DMS 273 treated with DMSO at 0.1 percent for 48 hours (cell line): ENCODE measurements at places on chromosomes 16 and 17.

GRCh38 chr16:20023190-20023589 is 50.5 kb downstream of the GPR139 start:
- DNase-seq: no peak

DNA sequence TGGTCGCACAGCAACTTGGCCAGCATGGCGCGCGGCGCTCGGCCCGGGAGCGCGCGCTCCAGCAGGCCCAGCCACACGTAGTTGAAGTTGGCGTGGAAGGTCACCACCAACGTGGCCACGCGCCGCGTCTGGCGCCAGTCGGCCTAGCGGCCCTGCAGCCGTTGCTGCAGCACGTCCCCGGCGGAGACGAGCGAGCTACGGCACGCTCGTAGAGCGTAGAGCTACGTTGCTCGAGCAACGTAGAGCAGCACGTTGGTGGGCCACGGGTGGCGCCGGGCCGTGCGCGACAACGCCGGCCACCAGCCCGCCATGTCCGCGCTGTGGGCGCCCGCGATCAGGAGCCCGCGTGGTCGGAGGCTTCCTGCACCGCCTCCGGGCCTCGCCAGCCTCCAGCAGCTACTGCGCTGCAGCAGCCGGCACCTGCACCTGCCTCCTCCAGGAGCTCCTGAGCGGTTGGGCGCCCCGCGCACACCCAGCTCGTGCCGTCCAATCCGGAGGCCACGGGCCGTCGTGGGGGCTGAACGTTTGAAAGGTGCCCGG is 13.4 kb upstream of the SULT1A1 start:
- DNase-seq: no peak

DNA sequence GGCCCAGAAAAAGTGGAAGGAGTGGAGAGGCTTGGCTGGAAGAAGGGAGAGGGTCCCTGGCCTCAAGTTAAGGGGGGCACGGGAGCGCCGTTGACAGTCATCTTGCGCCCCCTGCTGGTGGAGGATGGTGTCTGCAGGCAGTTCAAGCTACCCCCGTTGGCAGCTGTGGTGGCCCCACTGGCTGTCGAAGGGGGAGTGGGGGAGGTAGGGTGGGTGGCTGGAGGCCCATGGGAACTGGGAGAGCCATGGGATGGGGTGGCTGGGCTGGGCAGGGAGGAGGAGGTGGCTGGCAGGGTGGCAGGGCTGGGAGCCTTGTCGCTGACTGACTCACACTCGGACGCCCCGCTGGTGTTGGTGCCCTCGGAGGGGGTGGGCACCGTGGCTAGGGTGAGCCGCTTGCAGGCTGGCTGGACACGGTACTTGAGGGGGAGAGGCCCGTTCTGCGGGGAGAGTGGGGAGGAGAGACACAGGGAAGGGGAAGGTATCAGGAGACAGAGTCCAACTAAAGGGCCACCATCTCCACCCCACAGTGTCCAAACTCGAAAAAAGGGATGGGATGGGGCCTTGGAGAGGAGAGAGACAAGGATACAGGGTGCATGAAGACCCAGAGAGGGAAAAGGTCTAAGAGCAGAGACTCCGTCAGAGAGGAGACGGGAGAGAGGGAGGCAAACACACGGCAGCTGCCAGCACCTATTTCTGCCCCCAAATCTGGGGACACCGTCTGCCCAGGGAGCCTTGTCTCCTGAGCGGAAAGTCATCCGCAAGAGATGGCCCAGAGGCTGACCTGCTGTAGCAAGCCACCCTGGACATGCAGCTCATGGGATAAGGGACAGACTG is 5.2 kb downstream of the CISD3 start:
- DNase-seq: no peak

DNA sequence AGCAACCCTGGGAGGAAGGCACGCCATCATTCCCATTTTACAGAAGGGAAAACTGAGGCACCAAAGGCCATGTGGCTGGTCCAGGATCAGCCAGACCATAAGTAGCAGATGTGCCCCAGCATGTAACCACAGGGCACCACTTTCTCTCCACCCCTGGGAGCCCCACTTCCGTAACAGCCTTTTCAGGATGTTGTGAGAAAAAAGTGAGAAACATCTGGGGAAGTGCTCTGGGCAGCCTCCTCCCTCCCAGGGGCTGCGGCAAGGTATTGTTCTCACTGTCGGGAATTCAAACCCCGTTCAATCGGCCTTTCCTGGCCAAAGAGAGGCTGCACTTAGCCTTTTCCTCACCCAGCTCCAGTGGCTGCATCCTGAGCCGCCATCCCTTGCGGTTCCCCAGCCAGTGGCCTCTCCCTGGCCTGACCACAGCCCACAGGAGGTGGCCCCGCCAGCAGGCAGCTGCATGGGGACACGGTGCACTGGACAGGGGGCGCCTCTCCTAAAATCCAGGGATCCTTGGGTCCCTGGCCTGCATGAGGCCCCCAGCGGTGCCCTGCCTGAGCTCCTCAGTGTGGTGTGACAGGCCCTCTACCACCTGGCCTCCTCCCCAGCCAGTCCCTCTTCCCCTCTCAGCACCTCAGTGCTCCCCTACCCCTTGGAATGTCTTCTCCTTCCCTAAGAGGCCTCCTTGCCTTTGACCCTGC is 5.7 kb upstream of the CDH5 start:
- DNase-seq: no peak

- no peak for DNase-seq
These were observed 196.7 kb upstream of the FOXF1 start for GRCh38 chr16:86313631-86314030.

DNA sequence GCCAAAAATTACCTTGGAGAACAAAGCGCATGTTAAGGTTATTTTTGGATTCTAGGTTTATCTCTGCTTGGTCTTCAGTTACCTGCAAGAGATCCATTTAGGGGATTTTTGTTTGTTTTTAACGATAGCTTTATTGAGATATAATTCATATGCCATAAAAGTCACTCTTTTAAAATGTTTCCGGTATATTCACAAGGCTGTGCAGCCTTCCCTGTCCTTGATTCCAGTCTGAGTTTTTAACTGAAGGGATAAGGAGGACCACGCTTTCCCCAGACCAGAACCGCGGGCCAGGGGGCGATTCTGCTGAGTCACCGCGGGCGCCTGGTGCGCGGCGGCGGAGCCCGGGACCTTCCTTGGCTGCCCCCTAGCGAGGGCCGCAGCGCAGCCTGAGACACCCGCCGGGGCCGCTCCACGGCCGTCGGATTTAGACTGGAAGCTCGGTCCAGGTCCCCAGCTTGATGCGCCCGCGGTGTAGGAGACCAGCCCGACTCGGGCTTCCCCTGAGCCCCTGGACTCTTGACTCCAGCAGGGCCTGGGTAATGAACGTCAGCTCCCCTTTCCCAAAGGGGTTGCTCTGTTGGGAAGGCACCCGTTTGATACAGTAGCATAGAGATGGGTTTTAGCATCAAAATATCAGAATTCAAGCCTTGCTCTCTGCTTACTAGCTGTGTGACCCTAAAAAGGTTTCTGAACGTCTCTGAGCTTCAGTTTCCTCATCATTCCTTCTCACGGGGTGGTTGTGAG is 50.0 kb upstream of the STH start:
- no peak for DNase-seq

DNA sequence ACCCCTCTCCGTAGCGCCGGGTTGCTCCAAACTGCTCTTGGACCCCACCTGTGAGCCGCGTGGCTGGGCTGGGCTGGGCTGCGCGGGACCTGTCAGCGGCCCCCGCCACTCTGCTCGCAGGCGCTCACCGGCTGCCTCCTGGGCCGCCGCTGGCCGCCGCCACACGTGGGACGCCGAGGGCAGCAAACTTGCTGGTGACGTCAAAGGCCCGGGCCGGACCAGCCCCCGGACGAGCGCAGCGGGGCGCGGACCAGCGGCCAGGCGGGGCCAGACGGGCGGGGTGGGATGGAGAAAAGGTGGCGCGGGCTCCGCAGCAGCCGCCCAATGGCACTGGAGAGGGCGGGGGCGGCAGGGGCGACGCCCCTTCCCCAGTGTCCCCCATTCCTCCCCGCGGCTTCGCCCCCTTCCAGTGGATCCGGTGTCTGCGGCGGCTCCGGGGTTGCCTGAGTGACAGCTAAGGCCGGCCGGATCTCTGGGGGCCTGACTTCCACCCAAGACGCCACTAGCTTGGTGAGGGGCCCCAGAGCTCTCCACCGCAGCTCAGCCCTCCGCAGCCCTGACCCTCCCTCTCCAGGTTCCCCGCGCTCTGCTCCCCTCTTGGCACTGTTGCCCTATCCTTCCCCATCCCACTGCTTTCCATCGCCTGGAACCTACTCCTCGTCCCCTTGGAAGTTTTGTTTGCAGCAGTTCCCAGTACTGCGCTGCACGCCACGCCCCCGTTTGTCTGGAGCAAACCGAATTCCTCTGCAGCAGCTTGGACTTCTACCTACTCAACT is at the start of gene HS3ST3A1:
TSS of gene HS3ST3A1 (minus strand) at position 154 of the 776 bp plus-strand sequence. CDS start 800 bp downstream, outside the sequence.
- no peak for DNase-seq

DNA sequence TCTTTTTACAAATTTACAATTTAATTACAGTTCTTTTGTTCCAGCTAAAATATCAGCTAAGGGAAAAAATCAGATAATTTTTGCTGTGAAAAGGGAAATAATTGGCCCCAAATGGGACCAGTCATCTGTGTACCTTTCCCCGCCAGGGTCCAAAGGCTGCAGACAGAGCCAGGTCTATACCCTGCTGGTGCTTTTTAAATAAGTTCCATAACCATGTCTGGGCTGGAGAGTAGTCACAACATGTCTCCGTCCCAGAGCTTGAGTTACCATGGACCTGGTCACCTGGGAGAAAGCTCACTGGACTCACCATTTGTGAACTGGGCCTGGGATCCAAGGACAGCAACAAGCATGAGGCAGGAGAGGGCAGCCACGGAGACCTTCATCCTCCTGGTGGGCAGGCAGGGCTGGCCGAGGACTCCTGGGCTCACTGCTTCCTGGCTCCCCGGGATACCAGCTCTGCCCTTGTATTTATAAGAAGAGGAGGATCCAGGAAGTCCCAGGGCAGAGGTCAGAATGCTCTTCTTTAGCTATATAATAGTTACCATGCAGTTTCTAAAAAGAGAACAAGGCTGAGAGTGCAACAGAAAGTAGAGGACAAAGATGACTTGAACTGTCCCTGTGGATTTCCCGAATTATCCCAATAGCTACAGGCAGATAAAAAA is at the start of gene CCL15:
TSS of gene CCL15 (minus strand) at position 444 of the 662 bp plus-strand sequence. CDS start at position 383, 61 bp downstream.
- DNase-seq: no peak

DNA sequence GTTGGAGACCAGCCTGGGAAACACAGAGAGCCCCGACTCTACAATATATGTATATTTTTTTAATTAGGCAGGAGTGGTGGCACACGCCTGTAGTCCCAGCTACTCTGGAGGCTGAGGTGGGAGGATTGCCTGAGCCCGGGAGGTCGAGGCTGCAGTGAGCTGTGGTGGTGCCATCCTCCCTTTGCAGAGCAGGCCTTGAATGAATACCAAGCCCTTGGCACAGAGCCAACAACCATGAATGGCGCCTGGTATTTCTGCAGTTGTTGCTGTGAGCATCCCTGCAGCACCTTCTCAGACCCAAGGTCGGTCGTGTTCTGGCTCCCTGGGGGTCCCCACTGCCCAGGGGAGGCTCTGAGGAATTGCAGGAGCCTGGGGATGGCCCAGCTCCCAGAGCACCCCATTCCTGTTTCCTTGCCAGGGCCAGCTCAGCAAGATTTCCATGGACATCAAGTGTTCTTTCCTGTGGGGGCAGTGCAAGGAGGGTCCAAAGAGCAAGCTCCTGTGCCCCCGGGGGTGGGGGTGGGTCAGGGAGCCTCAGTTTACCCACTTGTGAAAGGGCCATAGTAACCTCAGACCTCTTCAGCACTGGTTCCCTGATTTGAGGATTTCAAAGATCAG is 25.6 kb upstream of the RMI2 start:
- no peak for DNase-seq

- no peak for DNase-seq
These were observed 44.0 kb upstream of the ABCC11 start for GRCh38 chr16:48291303-48291702.

DNA sequence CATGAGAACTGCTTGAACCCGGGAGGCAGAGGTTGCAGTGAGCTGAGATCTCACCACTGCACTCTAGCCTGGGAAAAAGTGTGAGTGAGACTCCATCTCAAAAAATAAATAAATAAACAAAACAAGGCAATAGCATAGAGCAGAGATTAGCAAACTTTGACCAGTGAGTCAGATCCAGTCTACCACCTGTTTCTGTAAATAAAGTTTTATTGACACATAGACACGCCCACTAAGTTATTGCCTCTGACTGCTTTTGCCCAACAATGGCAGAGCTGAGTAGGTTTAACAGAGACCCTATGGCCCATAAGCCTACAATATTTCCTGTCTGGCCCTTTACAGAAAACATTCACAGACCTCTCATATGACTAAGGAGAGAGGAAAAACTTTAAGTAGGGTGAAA is 44.3 kb downstream of the XYLT1 start:
- DNase-seq: no peak

DNA sequence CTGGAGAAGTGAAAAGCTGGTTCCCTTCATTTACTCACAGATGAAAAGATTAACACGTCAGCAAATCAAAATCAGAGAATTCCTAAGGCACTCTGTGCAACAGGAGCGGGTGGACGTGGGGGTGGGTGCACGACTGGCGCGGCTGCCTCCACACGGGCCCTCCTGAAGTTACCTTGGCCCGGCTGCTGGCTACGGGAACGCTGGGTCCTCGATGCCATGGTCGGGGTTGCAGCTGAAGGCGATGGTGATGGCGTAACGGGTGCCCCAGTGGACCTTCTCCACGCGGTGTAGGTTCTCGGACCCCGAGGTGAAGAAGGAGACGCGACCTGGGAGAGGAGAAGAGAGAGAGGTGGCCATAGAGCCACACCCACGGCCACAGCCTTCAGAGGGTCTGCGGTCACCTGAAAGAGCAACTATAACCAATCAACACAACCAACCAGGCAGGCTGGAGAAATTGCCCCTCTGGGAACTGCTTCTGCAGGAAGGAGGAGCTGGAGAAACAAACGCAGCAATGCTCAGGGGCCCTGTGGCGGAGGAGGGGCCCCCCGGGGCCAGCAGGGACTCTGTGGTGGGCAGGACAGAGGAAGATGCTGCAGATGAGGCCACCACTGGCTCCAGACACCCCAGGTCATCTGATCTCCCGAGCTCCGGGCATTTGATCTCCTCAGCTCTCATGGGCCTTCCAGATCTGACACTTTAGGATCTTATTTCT is 20.8 kb downstream of the UTS2R start:
- DNase-seq: no peak

DNA sequence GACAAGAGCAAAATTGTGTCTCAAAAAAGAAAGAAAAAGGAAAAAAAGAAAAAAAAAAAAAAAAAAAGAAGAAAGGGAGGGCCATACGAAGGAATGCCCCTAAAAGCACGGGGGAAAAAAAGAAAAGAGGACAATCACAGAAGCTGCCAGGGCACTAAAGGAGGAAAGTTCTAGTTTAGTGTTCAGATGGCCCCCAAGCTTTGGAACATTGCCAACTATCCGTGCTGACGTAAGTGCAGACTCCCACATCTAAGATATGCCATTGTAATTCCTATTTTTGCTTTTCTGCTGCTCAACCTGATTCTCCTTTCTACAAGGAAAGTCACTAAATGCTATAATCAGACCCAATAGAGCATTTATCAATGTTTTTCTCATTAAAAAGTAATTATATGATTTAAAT is 842.1 kb downstream of the KCNJ2 start:
- no peak for DNase-seq

- DNase-seq: no peak
These were observed 20.6 kb downstream of the MAP2K4 start for GRCh38 chr17:12041312-12041711.
